Stimulated activated CD4-positive, alpha-beta T cell treated with anti-CD3 and anti-CD28 coated beads, Interleukin-4, amount 100 ng/mL, for 4 hours (primary cell): ENCODE measurements at places on chromosomes 12 and 14.

- DNase-seq, result no peak
These were observed 30.6 kb downstream of the PPFIBP1 start for GRCh38 chr12:27554421-27555186.

DNA sequence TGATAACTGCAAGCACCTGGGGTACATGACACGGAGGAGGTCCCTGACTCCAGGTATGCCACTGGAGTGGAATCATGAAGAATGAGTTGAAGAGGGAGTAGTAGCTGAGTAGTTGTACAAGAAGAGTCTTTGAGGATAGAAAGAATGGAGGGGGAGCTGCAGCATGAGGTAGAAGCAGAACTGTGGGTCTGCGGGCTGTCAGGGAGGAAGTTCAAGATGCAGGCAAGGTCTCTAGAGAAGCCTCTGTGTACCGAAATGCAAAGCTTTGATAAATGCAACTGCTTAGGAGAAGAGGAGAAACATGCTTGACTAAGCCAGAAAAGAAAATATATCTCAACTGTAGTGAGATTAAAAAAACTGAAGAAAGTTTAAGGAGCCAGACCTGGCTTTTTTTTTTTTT is 91.5 kb downstream of the CPNE8 start:
- no peak for DNase-seq

DNA sequence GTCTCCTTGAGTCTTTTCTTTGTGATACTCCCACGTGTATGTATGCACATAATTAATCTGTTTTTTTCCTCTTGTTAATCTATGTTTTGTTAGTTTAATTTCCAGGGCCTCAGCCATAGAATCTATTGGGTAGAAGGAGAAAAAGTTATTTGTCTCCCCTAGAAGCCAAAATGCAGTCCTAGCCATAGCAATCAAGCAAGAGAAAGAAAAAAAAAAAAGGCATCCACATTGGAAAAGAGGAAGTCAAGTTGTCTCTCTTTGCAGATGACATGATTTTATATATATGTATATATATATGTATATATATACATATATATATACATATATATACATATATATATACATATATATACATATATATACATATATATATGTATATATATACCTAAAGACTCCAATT is 25.4 kb upstream of the ETV6 start:
- no peak for DNase-seq

- DNase-seq, result no peak
These were observed 5.1 kb upstream of the ENDOU start for GRCh38 chr12:47730341-47730744.

- no peak for DNase-seq
These were observed 26.4 kb downstream of the DDHD1 start for GRCh38 chr14:53126731-53127130.

DNA sequence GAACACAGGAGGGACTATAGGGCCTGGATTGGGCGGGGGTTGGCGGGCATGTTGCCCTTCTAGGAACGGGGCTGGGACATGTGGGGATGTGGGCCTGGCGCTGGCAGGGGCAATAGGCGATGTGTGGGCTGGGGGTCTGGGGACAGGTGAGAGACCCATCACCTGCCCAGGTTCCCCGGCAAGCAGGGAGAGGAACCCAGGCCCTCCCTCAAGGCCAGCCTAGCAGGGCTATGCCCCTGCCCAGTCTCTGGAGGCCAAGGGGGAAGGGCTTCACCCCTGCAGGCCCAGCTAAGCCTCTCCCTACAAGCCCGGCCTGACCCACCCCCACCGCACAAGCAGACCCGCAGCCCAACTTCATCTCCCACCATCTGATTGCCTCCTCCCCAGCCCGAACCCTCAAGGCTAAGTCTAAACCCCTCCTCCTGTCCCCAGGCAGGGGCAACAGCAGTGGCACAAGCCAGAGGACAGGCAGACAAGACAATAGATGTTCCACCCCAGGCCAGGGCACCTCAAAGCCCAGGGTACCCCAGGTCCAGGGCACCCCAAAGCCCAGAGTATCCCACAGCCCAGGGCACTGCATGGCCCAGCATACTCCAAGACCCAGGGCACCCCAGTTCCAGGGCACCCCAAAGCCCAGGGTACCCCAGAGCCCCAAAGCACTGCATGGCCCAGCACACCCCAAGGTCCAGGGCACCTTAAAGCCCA is 6.5 kb downstream of the JAG2 start:
- DNase-seq, result no peak

GRCh38 chr12:71439613-71440344 is at the start of gene LGR5:
LGR5 (plus strand) TSS chr12:71439798; CDS start chr12:71440081, 283 bp downstream.
- no peak for DNase-seq

- no peak for DNase-seq
These were observed 1241.4 kb upstream of the TMEM132C start for GRCh38 chr12:127025545-127025944.

- no peak for DNase-seq
These were observed 87.2 kb upstream of the NCOR2 start for GRCh38 chr12:124654666-124655047.

GRCh38 chr12:108802101-108802961 is 55.1 kb downstream of the SSH1 start:
- no peak for DNase-seq

DNA sequence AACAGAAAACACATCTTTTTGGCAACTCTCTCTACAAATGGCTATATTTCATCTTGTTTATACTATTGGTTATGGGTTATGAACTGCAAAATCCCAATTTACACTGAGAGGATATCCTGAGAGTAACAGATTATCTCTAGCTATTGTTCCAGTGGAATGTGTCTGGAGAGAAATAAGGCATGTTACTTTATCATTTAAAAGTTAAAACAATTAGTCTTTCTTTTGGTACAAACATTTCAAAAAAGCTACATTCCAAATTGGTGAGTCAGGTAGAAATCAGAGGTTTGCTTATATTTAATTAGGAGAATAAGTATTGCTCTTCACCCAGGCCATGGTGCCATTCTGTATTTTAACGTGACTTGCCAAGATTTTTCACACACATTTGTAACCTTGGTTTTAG is 411.6 kb downstream of the CCER1 start:
- DNase-seq, result no peak

DNA sequence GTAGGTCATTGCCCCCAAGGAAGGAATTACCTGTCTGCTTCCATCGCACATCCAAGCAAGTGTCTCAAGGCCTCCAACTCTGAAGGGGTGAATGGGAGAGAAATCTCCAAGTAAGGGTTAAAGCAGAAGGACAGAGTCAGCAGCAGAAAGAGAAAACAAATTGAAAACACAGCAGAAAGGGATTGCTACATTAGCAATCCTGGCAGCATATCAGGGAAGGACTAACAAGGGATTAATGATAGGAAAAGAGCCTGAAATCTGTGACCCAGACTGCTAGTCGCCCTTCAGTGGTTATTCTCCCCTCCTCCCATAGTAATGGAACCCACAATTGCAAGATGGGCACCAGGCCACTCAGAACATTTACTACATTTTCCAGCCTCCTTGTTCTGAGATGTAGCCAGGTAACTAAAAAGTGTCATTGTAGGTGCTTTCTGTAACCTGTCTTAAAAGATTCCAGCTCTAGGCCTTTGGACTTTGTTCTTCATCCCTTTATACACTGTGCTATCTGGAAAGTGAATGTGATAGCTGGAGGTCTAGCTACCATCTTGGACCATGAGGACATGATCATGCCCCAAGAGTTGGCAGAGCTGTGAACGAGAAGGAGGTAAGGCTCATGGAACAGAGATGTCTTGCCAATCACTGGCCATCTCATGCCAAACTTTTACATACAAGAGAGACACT is 36.0 kb downstream of the MAP3K9 start:
- DNase-seq, result no peak

- DNase-seq, result no peak
These were observed 210.8 kb downstream of the CNTN1 start for GRCh38 chr12:40903040-40903439.

GRCh38 chr12:87793131-87793530 is 236.1 kb downstream of the C12orf50 start:
- DNase-seq, result no peak

DNA sequence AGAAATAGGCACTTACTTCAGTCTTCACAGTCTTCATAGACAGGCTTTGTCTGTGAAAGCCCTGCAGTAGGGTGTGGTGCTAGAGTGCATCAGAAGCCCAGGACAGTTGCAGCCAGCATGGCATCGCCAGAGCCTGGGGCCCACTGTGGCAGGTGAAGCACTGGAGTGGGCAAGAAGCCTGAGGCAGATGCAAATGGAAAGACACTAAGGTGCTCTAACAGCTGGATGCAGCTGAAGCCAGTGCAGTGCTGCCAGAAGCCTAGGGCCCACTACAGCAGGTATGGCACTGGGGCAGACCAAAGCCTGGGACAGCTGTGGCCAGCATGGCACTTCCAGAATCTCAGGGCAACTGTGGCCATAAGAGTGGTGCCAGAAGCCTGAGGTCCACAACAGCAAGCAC is 358.6 kb downstream of the SYT1 start:
- DNase-seq, result no peak

- DNase-seq, result no peak
These were observed 149.4 kb downstream of the METTL25 start for GRCh38 chr12:82507686-82508085.

DNA sequence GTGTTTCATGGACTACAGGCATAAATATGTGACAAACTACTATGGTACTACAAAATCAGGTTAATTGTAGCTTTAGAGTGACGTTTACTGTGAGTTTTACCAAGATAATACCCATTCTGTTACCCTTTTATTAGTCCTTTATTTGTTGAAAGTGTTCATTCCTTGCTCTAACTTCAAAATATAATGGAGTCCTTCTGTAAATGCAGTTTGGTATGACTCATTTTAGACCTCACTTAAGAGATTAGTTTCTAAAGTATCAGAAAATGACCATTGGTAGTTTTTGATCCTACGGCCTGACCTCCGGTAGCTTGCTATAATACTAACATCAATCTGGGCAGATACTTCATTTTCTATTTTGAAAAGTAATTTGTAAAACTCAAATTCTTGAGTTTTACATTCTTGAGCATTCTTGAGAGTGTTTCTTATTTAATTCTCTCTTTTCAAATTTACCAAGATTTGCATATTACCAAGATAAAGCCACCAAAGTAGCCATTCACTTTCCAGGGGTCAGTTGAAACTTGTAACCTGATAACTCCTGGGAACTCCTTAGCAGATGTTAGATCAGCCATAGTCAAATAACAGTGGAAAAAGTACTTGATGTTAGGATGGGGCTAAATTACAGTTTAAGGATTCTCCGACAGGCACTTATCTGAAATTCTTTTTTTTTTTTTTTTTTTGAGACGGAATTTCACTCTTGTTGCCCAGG is 4.2 kb downstream of the HSPA2 start:
- DNase-seq, result no peak

DNA sequence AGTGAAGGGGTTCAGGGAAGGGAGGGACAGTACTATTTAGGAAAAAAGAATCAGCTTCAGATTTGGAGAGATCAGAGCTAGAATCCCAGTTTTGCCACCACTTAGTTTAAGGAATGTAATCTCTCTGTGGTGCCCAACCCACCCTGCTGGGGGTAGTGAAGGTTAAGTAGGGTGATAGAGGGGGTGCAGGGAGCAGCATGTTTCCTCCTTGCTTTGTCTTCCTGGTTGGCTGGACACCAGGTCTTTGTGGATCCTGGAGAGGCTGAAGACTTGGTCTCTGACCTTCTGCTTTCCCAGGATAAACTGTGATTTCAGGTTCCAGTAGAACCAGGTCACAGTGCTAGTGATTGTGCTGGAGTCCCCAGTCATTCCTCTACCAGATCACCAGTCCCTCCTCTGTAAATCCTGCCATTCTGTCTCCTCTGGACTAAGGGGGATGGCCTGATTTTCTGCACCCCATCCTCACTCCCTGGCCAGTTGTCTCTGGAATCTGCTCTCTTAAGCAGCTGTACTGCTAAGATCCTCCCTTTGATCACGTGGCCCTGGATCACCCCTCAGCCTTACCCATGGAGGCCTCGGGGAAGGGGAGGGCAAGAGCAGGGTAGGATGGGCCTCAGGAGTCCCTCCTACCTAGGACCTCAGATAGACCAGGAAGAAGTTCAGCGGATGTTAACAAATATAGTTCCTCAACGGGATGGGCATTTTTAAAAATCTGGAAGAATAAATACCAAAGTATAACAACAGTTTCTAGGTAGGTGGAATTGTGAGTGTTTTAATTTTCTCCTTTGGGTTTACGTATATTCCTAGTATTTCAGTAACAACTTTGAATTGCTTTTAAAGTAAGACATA is 3.1 kb downstream of the MAP3K12 start:
- DNase-seq, result no peak

- DNase-seq, result no peak
These were observed 16.7 kb downstream of the STK38L start for GRCh38 chr12:27260746-27261145.

- peak; percentile 12 for DNase-seq
These were observed 683.4 kb downstream of the TMEM121 start for GRCh38 chr14:106209755-106210154.

- DNase-seq, result no peak
These were observed 439.9 kb upstream of the SOX5 start for GRCh38 chr12:24389394-24389793.

DNA sequence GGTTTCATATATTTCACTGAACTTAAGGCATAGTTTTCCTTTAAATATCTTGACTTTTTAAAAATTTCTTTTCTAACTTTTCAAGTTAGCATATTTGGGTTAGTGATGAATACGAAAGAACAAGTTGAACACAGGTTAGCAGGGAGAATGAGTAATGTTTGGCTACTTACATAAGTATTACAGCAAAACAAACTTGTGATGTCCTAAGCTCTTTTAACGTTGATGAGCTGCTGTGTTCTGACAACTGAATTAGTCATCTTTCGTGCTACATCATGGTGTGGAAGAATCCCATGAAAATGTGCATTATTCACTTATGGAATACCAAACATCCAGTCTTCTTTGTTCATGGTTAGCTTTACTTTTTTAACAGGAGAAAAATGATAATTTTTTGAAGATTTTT is 36.3 kb upstream of the PDZRN4 start:
- DNase-seq, result no peak

DNA sequence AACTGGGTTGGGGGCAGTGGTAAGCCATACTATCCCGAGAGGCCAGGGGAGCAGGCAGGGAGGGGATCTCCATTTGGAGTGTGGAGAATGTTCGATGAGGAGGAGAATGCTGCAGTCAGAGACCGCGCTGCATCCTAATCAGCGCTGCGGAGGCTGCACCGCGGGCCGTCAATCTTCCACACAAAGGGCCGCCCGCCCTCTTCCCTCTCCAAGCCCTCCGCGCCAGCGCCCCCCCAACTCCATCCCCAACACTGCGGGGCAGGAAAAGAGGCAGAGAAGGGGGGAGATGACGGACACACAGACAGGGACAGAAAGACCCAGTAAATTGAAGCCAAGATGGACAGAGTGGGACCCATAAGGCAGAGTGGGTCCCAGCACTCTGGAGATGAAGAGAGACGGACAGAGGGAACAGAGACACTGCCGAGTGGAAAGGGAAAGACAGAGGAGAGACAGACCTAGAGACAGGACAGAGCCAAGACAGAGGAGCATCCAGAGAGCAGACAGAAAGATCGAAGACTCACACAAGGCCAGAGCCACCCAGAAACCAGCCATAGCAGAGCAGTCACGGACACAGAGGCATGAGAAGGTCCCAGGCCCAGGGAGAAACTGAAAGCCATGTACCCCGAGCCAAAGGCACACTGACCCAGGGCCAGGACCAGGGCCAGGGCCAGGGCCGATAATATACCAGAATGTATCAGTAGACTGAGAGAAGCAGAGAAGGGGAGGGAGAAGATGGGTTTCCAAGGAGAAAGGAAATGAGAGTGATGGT is 3.5 kb downstream of the CISTR start:
- DNase-seq, result no peak
